ENCODE measurements at places on chromosomes 4 and X. TPM values are rescaled to one million over a fixed set of nuclear protein-coding genes. Genes with fewer than 3 reads are reported as not detected.

DNA sequence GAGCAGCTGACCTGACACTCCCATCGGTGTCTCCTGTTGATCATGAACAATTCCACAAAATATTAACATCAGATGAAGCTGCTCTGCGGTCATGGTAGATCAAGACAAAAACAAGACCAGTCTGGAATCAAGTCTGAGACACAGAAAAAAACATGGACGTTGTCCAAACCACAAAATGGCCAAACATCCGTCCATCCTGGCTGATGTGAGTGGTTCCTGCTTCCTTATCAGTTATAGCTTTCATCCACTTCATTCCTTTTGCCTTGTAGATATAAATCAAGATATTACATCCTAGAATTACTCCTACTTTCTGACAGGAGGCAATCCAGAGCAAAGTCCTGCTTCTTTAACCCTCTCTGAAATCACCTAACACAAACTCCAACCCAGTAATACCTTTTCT, 28.8 kb upstream of the PCSK1N start:
- DNase-seq = no peak
- H3K36me3 ChIP-seq = no peaks in the 10 kb centered on the region
- no peak overlapping the region for H3K27ac ChIP-seq
- no peak overlapping the region for H3K4me3 ChIP-seq
- H3K27me3 ChIP-seq = no peaks in the 10 kb centered on the region
- no peaks in the 10 kb centered on the region for H3K4me1 ChIP-seq

GRCh38 chr4:153260553-153261300, 56.5 kb downstream of the TRIM2 start:
- DNase-seq = no peak
- peaks cover 8% of the 10 kb centered on the region for H3K27me3 ChIP-seq
- no peak overlapping the region for H3K4me3 ChIP-seq
- H3K27ac ChIP-seq = no peak overlapping the region
- H3K36me3 ChIP-seq = no peaks in the 10 kb centered on the region
- no peaks in the 10 kb centered on the region for H3K4me1 ChIP-seq

- no peaks in the 10 kb centered on the region for H3K36me3 ChIP-seq
- no peak for DNase-seq
- no peak overlapping the region for H3K4me3 ChIP-seq
- H3K27me3 ChIP-seq = no peaks in the 10 kb centered on the region
Measured at GRCh38 chr4:180913750-180914149, 1329.5 kb upstream of the TENM3 start.

The DGKK gene
- total RNA-seq = not detected

DNA sequence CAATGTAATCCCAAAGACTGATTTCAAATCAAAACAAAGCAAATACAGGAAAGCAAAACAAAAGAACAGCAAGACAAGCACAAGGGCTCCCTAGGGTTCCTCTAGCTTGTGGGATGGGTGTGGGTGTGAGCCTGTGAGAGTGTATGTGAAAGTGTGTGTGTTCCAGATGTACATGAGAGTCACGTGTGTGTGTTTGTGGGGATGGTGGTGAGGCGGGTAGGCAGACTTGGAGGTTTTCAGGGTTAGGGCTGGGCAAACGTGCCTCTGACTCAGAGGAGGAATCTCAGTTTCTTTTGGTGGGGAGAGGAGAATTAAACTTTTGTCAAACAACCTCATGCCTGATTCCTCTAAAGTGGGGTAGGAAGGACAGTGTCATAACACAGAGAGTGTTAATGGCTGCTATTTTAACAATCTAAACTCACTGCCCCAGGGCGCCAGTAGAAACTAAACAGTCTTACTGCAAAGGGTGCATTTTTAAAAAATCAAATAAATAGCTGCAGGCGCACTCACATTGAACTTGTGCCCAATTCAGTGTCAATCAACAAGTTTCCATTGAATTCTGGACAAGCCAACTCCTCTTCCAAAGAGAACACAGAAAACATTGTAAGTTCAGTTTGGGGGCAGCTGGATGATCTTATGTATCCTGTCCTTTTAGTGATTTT, 51.8 kb downstream of the CHRDL1 start:
- no peak overlapping the region for H3K4me3 ChIP-seq
- DNase-seq = no peak
- no peaks in the 10 kb centered on the region for H3K36me3 ChIP-seq
- H3K27me3 ChIP-seq = no peaks in the 10 kb centered on the region

DNA sequence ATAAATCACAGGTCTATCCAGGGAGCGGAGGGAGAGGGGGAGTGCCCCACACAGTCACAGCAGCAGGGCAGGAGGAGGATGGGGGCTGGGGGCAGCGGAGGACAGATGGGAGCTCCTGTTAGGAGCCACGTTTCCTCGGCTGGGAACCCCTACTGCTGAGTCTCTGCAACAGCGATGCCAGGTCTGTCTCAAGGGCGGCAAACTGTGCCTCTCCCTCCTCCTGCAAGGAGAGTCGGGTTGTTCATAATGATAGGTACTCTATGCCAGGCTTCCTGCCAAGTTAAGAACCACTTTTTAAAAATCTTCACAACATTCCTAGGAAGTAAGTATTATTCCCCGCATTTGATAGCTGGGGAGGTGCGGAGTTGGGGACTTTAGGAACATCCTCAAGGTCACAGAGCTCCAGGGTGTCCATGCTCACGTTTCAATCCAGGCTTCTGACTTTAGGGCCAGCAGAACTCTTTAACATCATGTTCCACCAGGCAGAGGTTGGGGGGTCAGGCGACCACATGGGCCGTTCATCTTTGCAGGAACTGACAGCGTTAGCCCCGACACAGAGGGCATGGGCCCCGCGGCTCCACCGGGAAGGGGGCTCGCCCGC, 98.3 kb upstream of the MAML3 start:
- peaks cover 20% of the 10 kb centered on the region for H3K4me1 ChIP-seq
- peak overlapping the region; percentile 16 for H3K4me3 ChIP-seq
- H3K27me3 ChIP-seq = peaks cover 13% of the 10 kb centered on the region
- H3K36me3 ChIP-seq = no peaks in the 10 kb centered on the region
- no peak for DNase-seq

The SPANXB1 gene
- total RNA-seq = not detected

DNA sequence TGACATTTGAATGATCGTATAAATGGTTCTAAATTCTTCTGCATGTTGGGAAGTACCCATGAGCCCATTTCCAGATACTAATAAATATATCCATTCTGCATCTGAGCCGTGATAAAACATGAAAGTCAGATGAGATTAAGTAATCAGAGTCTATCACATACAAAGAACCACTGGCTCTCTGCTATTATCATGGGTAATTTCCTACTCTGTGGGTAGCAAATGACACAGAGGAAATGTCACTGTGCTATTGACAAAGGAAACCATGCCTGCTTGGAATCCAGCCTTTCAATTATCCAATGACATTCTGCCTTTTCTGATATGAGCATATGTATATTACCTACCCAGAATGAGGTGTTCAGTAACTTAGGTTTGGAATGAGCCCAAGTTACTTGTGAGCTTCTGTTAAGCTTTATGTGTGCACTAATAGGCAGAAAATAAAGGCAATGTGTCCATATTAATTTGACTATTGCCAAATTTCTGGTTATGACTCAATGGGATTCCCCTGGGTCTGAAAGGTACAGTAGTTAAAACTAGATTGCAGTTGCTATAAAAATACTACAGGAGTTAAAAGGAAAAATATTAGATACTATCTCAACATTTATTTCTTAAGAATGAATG, 238.7 kb upstream of the KCNIP4 start:
- no peaks in the 10 kb centered on the region for H3K4me1 ChIP-seq
- DNase-seq = no peak
- H3K27me3 ChIP-seq = peaks cover 5% of the 10 kb centered on the region
- no peak overlapping the region for H3K4me3 ChIP-seq

- H3K4me1 ChIP-seq = no peaks in the 10 kb centered on the region
- no peaks in the 10 kb centered on the region for H3K27me3 ChIP-seq
- H3K27ac ChIP-seq = no peak overlapping the region
- H3K36me3 ChIP-seq = no peaks in the 10 kb centered on the region
- H3K4me3 ChIP-seq = no peak overlapping the region
Measured at GRCh38 chr4:34950926-34951325, 1293.4 kb downstream of the ARAP2 start.

DNA sequence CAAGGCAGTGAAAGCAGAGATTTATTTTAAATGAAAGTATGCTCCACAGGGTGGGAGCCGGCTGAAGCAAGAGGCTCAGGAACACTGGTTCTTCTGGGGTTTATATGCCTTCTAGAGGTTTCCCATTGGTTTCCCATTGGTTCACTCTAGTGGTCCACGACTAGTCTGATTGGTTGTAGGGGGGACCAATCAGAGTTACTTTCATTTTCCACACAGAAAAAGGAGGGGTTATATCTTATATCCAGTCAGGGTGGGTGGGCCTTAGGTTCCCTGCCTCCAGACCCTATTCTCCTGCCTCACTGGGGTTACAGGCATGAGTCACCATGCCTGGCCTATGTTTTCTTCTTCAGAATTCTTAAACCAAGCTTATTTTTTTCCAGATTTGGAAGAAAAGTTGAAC, 101.6 kb downstream of the KLHL8 start:
- no peak overlapping the region for H3K4me3 ChIP-seq
- no peak for DNase-seq
- no peaks in the 10 kb centered on the region for H3K27me3 ChIP-seq
- no peak overlapping the region for H3K27ac ChIP-seq
- peaks cover 9% of the 10 kb centered on the region for H3K4me1 ChIP-seq
- peaks cover 16% of the 10 kb centered on the region for H3K36me3 ChIP-seq

DNA sequence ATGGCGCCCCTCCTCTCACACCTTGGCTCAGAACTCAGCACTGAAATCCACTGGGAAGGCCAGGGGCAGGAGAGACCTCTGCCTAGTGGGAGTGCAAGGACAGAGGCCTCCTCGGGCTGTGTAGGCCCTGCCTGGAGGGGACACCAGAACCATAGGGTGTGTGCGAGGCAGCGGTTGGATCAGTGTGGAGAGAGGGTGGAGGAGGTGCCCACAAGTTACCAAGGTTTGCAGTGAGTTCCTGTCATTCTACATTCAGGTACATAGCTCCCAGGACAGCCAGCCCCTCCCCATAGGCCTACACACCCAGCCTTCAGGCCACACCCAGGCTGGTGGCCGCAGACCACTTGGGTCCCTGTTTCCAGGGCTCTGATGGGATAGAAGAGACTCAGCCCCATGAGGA, 19.2 kb upstream of the SPON2 start:
- H3K27ac ChIP-seq = no peak overlapping the region
- peaks cover 11% of the 10 kb centered on the region for H3K4me1 ChIP-seq
- H3K36me3 ChIP-seq = peaks cover 1% of the 10 kb centered on the region
- no peak for DNase-seq
- no peak overlapping the region for H3K4me3 ChIP-seq

DNA sequence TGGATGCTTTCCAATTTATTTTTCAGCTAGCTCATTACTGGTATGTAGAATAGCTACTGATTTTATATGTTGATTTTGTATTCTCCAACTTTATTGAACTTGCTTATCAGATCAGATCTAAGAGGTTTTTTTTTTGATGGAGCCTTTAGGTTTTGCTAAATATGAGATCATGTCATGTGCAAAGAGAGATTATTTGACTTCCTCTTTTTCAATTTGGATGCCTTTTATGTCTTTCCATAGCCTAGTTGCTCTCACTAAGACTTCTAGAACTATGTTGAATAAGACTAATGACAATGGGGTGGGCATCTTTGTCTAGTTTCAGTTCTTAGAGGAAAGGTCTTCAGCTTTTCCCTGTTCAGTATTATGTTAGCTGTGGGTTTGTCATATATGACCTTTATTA, 11.7 kb downstream of the MAGEE1 start:
- H3K36me3 ChIP-seq = peaks cover 15% of the 10 kb centered on the region
- H3K27ac ChIP-seq = no peak overlapping the region
- peaks cover 19% of the 10 kb centered on the region for H3K4me1 ChIP-seq
- no peak overlapping the region for H3K4me3 ChIP-seq
- DNase-seq = no peak

DNA sequence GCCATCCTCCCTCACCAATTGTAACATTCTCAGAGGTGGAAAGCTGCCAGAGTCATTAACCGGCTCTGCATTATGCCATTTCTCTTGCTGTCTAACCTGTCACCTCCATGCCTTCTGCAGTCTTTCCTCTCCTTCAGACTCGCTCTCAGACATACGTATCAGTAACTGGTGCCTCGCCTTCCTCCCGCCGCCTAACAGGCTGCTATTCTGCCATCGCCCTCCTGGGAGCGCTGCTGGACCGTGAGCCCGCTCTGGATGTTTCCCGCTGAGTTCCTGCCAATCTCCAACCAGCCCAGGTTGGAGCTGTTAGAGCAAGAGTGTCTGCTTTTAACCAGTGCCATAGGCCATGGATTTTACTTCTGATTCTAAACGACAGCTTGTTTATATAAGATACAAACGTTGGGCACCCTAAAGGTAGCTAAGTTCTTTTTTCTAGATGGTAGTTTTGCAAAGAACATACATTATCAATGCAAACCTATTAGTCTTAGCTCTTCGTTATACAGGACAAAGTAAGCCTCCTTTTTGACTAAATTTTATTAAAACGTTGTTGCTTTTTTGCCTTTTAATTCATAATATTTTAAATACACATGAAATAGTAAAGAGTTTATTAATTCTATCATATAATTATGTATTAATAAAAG, 59.5 kb upstream of the NEIL3 start:
- H3K36me3 ChIP-seq = no peaks in the 10 kb centered on the region
- no peak overlapping the region for H3K27ac ChIP-seq
- H3K4me1 ChIP-seq = peaks cover 8% of the 10 kb centered on the region
- H3K4me3 ChIP-seq = no peak overlapping the region
- DNase-seq = peak; percentile 63

DNA sequence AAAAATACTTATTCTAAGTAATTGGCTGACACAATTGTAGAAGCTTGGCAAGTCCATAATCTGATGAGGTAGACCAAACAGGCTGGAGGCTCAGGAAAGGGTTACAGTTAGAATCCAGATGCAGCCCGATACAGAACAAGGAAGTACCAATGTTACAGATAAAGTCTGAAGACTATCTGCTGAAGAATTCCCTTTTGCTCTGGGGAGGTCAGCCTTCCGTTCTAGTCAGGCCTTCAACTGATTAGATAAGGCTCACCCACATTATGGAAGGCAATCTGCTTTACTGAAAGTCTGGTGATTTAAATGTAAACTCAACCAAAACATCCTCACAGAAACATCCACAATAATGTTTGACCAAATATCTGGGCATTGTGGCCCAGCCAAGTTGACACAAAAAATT, 7.4 kb upstream of the DYNLT3 start:
- H3K27me3 ChIP-seq = no peaks in the 10 kb centered on the region
- peaks cover under 1% of the 10 kb centered on the region for H3K4me1 ChIP-seq
- DNase-seq = no peak
- H3K4me3 ChIP-seq = no peak overlapping the region
- H3K27ac ChIP-seq = no peak overlapping the region

Data from activated naive CD8-positive, alpha-beta T cell treated with anti-CD3 and anti-CD28 coated beads for 36 hours (primary cell).